ENCODE measurements at places on chromosomes 5 and 9.

GRCh38 chr5:132480546-132480892 is 10.1 kb downstream of the IRF1 start:
- DNase-seq: no peak

GRCh38 chr5:1437226-1437829 is 7.9 kb downstream of the SLC6A3 start:
- DNase-seq: no peak

DNA sequence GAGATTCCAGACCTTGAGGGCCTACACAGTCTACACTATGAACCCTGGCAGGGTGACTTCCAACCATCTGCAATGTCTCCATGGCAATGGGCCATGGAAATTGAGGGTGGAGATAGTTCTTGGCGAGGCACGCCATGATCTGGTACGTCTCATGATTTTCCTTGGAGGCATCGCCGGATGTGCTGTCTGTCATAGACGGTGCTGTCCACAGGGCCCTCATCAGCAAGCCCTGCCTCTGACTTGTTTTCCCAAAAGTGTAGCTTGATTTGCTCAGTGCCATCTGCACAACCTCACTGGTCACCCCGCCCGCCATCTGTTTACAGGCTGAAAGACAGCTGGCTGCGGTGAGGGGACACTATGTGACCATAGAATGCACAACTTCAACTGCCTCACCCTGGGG is 73.5 kb downstream of the BOD1 start:
- no peak for DNase-seq

DNA sequence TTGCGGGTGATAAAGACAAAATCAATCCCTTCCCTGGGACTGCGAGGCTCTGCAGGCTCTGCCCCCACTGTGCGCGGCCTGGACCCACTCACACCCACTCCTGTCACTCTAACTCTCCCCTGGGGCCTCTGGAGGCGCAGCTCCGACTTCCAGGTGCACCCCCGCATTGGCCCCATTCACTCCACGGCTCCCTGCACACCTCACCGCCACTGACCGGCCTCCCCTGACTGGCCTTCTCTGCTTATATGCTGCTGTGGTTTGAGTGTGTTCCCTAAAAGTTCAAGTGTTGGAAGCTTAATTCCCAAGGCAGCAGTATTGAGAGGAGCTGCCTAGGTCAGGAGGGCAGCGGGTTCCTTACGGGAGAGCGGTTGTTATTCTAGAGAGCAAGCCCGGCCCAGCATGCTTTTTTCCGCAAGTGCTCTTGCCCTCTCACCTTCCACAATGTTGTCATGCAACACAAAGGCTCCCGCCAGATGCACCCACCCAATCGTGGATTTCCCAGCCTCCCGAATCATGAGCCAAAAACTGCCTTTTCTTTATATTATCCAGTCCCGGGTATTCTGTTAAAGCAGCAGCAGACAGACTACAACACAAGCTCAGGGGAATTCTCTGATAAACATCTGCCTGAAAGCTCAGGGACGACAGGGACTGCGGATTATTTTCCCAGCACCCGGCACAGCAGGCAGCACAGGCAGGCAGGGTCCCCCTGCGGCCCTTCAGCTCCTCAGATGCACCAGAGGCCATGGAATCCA is 73.5 kb upstream of the LRRTM2 start:
- DNase-seq: no peak

DNA sequence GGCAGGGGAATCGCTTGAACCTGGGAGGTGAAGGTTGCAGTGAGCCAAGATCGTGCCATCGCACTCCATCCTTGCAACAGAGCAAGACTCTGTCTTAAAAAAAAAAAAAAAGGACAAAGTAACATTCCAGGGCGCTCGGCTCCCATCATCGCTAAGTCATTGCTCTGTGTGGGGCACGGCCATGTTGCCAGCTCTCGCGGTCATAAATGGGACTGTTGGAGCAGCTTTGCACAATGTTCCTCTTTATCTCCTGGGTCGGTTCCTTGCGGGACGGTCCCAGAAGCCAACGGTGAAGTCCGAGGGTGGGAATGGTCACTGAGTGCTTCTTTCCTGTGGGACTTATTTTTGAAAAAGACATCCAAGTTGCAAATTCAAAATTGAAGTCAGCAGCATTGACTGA is 65.5 kb downstream of the HMCN2 start:
- no peak for DNase-seq

GRCh38 chr9:97284798-97285197 is 22.7 kb upstream of the CCDC180 start:
- no peak for DNase-seq

DNA sequence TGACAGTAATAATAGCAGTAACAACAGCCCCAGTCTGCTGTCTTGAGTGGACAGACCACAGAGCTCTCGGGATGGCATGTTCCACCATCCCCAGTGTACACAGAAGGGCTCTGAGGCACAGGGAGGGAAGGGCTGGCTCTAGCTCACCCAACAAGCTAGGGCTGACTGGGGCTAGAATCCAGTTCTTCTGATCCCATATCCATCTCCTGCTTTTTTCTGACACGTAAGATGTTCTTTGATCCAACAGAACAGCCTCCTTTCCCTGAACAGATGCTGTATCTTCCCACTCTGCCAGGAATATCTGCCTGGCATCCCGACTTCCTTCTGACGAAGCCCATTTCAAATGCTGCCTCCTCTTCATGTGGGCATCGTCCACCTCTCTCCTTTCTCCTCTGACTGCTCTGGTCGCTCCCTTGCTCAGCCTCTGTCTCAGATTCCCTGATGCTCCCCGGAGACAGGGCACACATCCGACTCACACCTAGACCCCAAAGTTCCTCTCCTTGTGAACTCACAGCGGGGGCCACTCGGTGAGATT is 43.6 kb upstream of the CLK4 start:
- DNase-seq: no peak

- no peak for DNase-seq
Observed at GRCh38 chr9:76571288-76571687, 112.3 kb downstream of the GCNT1 start.

DNA sequence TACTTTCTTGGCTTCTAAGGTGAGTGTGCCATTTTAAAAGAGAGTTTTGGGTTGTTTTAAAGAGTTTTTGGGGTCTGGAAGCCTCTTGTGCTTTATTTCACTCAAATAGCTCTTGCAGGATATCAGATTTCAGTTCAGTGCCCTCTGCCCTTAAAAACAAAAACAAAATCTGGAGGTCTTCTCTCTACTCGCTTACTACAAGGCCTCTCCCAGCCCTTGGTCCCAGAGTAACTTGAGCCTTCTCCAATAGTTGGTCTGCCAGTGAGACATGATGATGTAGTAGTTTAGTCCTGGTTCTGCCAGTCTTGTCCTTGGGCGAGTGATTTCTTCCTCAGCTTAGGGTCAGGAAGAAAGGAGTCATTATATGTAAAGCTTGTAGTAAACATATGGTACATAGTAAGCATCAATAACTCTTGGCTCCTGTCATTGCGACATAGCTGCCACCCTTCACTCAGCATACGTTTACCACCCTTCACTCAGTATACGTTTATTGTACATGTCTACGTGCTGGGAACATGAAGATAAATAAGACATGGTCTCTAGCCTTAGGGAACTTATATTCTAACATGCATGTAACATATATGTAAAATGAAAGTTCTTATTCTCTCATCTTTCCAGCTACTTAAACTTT is 147.6 kb downstream of the MAN2A1 start:
- no peak for DNase-seq

GRCh38 chr5:43420241-43420640 is 8.1 kb upstream of the CCL28 start:
- no peak for DNase-seq

DNA sequence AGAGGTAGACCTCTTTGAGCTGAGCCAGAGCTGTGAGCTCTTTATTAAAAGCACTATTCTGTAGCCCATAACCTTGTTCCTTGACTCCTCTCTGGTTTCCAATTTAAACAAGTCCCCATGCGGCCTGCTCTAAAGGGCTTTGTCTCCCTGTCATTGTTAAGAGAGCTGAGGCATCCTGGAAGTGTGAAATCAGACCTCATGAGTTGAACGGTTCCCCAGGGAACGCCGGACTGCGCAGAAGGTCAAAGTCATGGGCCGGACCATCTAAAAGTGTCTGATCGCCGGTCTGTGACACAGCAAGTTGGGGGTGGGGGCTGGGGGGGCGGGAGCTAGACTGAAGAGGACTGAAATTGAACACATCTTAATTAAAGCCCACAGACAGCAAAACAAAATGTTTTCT is 265.8 kb downstream of the SLF1 start:
- no peak for DNase-seq

- DNase-seq: no peak
Observed at GRCh38 chr5:159734366-159734765, 181.9 kb upstream of the ADRA1B start.

- DNase-seq: no peak
Observed at GRCh38 chr5:136174021-136174659, 18.8 kb downstream of the SMIM32 start.

DNA sequence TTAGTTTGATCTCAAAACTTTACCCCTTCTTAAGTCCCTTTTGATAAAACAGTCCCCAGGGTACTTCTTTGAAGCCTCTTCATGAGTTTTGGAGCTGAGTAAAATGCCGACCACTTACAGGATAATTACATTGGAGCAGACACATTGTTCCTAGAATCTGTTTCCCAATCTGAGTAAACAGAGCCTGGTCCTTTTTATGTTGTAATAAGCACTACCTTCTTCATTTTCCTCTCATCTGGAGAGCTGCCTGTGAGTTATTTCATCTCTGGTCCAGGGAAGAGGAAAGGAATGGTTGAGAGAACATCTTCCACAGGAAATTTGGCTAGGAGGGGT is 26.3 kb upstream of the GALNT10 start:
- no peak for DNase-seq

GRCh38 chr5:163993126-163993525 is 487.7 kb downstream of the MAT2B start:
- no peak for DNase-seq

- DNase-seq: no peak
Observed at GRCh38 chr5:113809626-113810025, 296.1 kb downstream of the YTHDC2 start.

GRCh38 chr5:78744951-78745534 is 96.5 kb upstream of the LHFPL2 start:
- DNase-seq: no peak

DNA sequence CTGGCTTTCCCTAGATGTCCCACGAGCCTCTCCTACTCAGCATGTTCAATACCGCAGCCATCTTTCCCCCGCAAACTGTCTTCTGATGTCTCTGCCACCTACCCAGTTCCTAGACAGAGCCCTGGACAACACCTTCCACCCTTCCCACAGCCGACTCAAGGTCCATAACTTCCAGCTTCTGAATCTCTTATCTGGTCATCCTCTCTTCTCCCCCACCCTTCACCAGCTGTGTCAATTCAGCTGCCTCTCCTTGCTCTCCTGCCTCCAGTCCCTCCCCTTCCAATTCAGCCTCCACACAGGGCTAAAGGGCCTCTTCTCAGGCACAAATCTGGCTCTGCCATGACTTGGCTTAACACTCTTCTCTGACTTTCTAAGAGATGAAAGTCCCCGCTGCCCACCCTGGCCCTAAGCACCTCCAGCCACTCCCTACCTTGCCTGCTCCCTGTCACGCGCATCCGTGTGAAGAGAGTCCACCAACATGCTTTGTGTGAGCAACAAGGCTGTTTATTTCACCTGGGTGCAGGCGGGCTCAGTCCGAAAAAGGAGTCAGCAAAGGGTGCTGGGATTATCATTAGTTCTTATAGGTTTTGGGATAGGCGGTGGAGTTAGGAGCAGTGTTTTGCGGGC is 25.2 kb downstream of the AQP7 start:
- DNase-seq: no peak

DNA sequence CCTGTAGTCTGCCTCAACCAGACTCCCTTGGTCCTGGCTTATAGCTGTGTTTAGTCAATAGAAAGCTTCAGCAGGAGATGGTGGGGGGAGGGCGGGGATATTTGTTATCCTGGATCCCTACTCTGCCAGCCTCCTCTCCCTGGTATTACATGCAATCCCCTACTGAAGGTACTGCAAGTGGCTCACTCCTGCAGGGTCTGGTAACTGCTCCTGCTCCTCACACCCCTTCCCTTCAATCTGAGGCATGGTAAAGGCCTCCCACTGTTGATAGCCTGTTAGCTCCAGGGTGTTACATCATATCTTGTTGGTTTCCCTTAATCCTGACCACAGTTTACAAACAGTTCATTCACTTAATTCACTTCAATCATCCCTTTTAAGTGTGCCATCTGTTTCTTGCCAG is 137.5 kb downstream of the AP3B1 start:
- DNase-seq: no peak

GRCh38 chr9:28073270-28073669 is 500.0 kb upstream of the C9orf72 start:
- no peak for DNase-seq

- no peak for DNase-seq
Observed at GRCh38 chr5:168088410-168089173, 202.9 kb upstream of the WWC1 start.

GRCh38 chr5:141484641-141485311 is at the start of gene PCDHGC4:
Gene PCDHGC4, plus strand, starts transcription at chr5:141485030. Its CDS starts 144 bp downstream, at chr5:141485174.
- no peak for DNase-seq

GRCh38 chr5:43312699-43313034 is 545 bp downstream of the HMGCS1 start:
- DNase-seq: no peak

- no peak for DNase-seq
Observed at GRCh38 chr9:94675008-94675881, 35.9 kb upstream of the FBP1 start.

DNA sequence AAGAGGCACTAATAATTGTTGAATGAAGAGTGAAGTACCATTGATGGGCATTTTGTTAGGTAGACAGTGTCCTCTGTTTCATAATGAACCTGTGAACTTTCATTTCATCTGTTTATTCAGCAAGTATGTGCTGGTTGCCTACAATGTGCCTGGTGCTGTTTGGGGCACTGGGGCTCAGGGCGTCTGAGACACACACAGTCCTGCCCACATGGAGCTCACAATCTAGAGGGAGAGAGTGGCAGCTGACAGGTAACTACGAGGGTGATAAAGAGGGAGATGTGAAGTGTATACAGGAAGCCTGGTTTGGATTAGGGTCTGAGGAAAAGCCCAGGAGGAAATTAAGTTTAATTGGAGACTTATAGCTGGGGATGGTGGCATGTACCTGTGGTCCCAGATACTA is 28.5 kb upstream of the NDST1 start:
- DNase-seq: no peak

DNA sequence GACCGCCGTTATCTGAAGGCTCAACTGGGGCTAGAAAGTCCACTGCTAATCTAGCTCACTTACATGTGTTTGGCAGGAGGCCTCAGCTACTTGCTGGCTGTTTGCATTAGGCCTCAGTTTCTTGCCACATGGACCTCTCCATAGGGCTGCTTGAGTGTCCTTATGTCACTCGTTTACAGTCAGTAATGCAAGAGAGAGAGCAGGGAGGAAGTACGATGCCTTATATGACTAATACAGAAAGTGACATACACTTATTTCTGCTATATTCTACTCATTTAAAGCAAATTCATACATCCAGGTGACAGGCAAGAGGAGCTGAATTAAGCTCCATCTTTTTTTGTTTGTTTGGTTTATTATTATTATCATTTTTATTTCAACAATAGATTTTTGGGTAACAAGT is 179.6 kb downstream of the LURAP1L start:
- DNase-seq: no peak

Data from stimulated activated naive CD8-positive, alpha-beta T cell treated with anti-CD3 and anti-CD28 coated beads, Interleukin-15, amount 100 ng/mL, for 72 hours (primary cell).